ENCODE measurements at places on chromosomes 3 and 15.

- DNase-seq = no peak
These were observed 110.4 kb downstream of the EDEM1 start for GRCh38 chr3:5297895-5298294.

DNA sequence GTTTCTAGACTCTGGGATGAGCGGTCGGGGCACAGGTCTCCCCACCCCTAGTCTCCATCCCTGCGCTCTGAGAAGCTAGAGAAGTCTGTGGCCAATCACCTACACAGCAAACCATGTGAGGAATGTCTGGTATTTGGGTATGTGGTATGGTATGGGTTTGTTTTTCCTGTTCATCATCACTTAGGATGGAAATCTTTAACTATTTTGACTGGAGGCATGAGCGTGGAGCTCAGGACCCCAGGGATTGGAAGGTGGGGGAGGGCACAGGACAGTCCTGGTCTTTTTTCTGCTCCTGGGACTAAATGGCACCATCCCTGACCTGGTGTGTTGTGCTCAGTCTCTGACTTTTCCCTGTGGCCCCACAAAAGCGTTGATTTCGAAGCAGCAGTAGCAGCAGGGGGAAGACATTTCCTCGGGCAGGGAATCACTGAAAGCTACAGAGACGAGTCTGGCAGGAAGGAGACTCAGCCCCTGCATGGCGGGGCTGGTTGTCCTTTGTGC, 191.7 kb upstream of the TPM1 start:
- DNase-seq = no peak

DNA sequence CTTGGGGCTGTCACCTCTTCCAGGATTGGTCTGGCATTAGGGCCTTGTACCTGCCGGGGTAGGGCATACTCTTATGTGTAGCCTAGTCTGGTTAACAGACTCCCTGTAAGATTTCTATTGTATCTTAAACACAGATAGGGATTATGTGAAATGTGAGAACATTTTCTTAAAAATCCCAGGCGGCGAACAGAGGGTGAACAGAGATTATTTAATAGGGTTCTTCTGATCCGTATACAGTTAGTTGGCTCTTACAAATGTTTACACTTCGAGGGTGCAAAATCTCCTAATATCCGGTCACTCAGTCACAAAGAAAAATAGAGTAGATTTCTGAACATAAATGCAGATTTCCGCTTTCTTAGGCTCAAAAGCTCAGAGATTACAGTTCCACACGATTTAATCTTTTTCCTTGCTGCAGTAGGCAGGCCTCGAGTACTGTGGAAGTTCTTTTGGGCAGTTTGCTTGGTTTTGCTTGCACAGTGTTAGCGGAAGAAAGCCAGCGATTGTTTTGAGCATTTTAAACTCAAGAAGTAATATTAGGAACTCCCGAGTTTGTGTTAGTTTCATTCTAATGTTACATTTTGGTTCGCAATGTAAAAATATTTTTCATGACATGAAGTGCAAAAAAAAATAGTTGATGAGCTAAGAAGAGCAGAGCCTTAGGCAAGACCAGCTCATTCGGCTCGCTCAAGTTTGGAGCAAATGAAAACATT, 993 bp downstream of the PLCL2 start:
- DNase-seq = no peak

DNA sequence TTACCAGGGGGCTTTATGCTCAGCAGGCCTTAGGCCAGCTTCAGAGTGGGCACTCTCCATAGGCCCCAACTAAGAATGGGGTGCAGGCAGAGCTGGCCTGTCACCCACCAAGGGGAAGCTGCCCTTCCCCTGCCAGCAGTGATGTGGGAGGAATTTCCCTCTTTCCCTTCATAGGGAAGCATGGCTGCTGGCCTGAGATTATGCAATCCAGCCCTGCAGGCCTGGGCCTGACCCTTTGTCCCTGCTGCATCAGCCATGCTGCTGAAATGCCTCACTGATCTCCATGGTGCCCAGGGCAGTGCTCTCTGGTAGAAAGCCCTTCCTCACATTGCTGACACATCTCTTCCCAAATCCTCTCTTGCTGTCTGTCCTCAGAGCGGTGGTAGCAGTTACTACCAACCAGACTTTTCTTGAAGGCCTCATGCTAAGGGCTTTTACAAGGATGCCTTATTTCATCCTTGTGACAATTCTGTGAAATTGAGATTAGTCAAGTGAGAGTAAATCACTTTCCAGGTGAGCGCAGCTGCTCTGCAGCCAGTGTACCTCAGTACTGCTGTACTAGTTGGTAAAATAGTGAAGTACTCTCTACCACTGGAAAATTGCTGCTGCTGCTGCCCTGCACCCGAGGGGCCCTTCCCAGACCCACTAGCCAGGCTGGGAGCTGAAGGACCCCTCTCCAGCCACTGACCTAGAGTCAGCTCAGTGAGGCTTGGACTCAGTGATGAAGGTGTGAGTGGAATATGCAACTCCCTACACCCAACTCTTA, 33.8 kb downstream of the MRAS start:
- no peak for DNase-seq

DNA sequence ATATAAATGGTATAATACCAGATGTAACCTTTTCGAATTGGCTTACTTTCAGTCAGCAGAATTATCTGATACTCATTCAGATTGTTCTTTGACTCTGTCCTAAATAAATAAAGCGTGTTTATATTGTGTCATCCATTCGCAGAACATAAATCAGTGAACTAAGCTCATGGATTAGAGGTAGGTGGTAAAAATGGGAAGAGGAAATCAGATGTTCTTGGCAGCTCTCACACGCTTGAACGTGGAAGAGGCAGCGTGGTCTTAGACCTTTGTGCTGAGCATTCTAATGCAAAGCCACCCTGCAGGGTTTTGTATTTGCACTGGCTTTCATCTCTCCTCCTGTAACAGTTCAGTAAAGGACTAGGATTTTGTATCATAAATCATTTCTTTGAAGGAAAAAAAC, 441.4 kb downstream of the GABRG3 start:
- DNase-seq = no peak

DNA sequence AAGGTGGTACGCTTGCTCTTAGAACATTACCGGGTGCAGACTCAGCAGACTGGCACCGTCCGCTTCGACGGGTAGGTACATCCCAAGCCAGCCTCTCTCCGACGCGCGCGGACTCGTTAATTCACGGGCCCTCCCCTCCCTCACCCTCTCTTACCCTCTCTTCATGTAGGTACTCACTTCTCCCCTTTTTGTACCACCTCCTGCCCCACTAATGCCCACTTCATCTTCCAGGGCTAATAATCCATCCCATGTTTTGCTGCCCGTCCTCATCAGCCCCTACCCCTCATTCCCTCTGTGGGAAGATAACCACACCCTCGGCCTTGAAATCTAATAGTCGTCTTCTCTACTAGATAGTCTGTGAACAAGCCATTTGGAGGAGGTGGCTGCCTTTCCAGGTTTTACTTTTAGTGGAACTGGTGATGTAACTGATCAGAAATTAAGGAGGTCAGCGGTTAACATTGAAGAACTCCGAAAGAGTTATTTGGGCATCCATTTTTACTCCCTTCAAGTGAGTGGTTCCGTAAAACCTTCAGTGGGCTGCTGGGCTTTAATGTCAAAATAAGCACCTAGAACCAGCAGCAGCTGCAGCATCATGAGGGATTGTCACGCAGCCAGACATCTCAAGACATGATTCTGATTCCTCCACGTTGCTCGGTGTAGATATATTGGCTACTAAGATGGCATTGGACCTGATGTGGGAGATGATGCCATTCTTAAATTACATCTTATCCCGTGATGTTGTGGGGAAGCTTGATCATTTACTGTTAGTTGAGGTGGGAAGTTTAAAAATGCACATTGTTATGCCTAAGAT, 1.3 kb downstream of the FEM1B start:
- no peak for DNase-seq

DNA sequence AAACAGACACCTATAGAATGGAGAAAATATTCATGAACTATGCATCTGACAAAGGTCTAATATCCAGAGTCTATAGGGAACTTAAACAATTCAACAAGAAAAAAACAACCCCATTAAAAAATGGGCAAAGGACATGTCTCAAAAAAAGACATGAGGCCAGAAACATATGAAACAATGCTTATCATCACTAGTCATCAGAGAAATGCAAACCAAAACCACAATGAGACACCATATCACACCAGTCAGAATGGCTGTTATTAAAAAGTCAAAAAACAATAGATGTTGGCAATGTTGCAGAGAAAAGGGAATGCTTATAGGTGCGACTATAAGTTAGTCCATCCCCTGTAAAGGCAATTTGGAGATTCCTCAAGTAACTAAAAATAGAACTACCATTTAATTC, 11.4 kb upstream of the HDGFL3 start:
- no peak for DNase-seq

DNA sequence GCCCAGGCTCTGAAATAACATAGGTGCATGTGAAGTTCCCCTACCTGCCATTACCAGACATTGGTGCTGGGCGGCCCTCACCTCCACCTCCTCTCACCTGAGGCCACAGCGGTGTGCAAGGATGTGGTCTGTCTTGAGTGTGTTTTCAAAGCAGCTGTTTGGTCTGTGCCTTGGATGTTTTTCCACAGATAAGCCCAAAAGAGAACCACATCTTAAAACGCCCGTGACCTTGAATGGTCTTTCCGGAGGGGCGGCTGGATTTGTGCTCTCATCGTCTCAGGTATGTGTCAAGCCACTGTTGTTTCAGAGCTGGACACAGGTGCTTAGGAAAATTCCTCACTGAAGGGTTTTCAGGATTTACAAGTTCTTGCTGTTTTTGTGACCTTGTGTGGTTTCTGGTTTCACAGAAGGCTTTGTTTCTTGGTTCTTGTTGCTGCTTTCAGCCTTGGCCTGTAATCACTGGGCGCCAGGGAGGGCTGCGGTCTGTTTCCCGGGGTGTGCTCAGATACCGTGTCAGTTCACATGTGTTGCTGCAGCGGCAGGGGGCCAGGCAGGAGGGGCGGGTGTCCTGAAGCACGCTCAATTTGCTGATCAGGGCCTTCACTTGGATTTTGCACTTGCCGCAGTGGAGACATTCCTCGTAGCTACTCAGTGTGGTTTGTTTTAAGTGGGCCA, 128.4 kb downstream of the IGF1R start:
- no peak for DNase-seq

GRCh38 chr3:186962445-186962844, 32.1 kb downstream of the ST6GAL1 start:
- no peak for DNase-seq

DNA sequence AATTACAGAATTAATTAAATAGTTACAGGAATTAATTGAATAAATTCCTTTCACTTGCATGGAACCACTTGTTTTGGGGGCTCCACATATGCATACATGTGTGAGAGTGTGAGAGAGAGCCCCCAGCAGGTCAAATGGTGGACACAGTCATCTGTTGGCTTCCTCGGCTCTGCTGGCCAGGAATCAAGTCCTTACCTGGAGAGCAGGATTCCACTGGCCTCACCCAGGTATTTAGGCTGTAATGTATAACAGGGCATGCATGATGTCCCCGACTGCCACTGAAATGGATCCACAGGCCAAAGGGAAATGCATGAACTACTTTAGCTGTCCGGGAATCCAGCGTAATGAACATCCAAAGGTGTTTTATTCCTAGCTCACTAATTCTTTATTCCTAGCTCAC, 139.7 kb upstream of the SMAD3 start:
- DNase-seq = no peak

- no peak for DNase-seq
These were observed 7.6 kb upstream of the PLA2G4F start for GRCh38 chr15:42163947-42164550.

DNA sequence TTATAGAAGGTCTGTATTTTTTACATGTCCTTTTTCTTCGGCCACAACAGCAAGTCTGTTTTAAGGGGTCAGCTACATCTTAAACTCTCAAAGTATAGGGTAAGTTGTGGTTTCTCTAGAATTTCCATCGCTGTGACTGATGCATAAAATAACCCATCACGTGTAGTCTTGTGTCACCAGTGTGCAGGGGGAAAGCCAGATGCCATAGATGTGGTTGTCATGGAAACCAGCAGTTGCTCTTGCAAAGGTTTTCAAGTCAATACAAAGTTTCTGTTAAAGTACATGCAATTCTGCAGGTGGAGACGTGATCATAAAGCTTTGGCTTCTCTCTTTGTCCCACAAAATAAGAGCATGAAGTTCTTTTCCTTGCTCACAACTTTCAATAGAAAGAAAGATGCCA, 210.3 kb upstream of the ONECUT1 start:
- no peak for DNase-seq

DNA sequence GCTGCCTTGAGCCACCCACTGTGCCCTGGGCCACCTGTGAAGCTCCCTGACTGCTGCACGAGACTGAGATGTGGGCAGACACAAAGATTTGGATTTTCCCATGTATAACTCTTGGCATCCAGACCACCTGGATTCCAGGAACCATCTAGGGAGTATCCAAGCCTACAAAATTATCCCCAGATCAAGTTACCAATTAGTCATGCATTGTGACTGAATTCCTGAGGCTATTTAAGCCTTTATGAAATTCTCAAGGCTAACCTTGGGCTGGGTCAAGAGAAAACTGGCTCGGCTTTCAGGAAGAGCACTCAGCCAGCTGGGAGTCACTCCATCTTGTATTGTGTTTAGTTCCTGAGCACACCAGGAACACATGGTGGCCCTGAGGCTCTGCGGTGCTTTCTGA, 13.3 kb upstream of the ATP13A5 start:
- DNase-seq = no peak

- no peak for DNase-seq
These were observed 41.9 kb upstream of the CCNB2 start for GRCh38 chr15:59063042-59063441.

- DNase-seq = no peak
These were observed 89.7 kb upstream of the FGF12 start for GRCh38 chr3:192817053-192817452.

- peak; percentile 61 for DNase-seq
These were observed 66.4 kb upstream of the NR2E3 start for GRCh38 chr15:71743861-71744382.

- DNase-seq = no peak
These were observed 183.2 kb downstream of the GAP43 start for GRCh38 chr3:115806501-115806900.

GRCh38 chr3:149547954-149548668, 73.6 kb downstream of the TM4SF4 start:
- no peak for DNase-seq

- DNase-seq = no peak
These were observed 47.0 kb downstream of the OSBPL10 start for GRCh38 chr3:31934018-31934417.

- no peak for DNase-seq
These were observed 48.4 kb downstream of the TMEM266 start for GRCh38 chr15:76108021-76108723.

- no peak for DNase-seq
These were observed 81.4 kb downstream of the XRN1 start for GRCh38 chr3:142366434-142366833.

GRCh38 chr15:35358824-35359223, 187.1 kb downstream of the DPH6 start:
- no peak for DNase-seq

- DNase-seq = peak; percentile 12
These were observed 762 bp downstream of the CTNNB1 start for GRCh38 chr3:41199866-41200668.

- no peak for DNase-seq
These were observed 110.2 kb downstream of the ATP1B3 start for GRCh38 chr3:141986548-141987107.

Measured in activated CD4-positive, alpha-beta T cell treated with anti-CD3 and anti-CD28 coated beads for 4 hours (primary cell).